ENCODE measurements at places on chromosomes 4 and X.

- no peak for DNase-seq
These were observed 94.5 kb upstream of the GC start for GRCh38 chr4:71878376-71878775.

DNA sequence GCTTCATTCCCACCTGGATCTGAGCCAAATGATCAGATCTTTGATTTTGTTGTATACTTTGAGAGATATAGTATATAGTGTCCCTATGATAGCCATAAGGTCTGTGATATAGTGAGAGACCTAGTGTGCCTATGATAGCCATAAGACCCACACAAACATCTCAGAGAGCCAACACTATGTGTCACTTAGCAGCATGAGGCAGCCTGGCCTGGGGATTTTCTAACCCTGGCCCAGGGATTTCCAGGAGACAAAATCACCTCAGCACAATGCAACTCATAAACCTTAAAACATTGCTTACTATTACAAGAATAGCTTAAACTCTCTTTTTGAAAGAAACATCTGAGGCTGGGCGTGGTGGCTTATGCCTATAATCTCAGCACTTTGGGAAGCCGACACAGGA, 23.2 kb upstream of the COL25A1 start:
- DNase-seq = no peak

DNA sequence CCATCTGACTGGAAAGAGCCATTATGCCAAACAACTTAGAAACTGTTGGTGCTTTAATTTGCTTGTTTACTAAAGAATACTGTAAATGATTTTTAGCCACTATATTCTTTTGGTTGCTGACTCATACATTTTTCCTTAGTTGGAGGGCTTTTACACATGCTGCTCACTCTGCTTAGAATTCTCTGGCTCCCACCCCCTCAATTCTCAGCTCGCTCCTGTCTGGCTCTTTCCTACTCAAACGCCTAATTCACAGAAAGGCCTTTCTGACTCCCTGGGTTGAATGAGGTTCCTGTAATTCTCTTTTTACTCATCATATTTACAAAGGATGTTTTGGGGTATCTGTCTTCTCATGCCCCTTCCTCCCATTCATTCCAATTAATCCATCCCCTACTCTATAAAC, 26.1 kb upstream of the PARM1 start:
- DNase-seq = no peak

- DNase-seq = no peak
These were observed 205.7 kb downstream of the AR start for GRCh38 chrX:67749536-67749935.

DNA sequence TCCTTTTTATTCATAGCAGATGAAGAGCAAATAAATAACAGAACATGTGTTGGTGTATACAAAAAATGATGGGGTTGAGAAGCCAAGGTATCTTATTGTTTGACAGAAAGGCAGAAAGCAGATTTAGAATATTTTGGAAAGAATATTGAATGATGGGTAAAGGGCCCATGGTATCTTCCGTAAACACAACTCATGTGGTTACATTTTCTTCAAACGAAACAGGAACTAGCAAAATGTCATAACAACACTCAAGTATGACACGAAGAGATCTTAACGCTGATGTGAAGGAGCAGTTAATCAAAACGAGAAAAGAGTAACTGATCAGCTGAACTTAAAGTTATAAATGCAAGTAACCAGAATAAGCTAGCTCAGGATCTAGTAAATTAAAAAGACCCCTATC, 195.7 kb upstream of the GK2 start:
- DNase-seq = peak; percentile 72

DNA sequence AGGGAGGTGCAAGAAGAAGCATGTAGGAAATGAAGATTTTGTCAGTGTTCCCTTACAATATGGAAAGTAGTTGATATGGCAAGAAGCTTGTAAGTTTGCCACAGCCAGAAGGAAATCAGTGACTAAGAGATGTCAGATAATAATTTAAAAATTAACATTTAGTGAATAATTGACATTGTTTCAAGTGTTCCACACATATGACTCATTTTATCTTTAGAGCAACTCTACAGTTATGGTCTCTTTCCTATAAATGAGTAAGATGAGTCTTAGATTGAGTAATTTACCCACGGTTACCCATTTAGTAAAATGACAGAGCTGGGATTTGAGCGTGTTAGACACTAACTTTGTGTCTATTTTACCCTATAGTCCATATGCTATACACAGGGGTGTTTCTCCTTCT, 300.3 kb upstream of the IRS4 start:
- DNase-seq = no peak

GRCh38 chrX:9867226-9867625, 81.0 kb downstream of the SHROOM2 start:
- peak; percentile 45 for DNase-seq

DNA sequence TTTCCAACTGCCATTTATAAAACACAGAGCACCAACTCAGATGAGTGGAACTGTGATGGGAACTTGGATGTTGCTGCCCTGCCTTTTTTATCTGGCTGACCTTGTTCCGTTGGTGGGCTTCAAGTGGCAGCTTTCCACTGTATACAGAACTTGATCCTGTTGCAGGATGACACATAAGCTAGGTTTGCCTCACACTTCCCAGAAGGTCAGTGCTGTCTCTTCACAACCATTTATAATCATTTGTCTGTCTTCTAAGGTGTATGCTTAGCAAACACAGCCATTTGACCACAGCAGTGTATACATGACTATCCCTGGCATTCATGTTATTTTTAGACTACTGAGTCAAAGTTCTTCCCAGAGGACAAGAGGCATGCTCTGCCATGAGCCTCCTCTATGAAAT, 20.3 kb downstream of the DGKK start:
- no peak for DNase-seq

DNA sequence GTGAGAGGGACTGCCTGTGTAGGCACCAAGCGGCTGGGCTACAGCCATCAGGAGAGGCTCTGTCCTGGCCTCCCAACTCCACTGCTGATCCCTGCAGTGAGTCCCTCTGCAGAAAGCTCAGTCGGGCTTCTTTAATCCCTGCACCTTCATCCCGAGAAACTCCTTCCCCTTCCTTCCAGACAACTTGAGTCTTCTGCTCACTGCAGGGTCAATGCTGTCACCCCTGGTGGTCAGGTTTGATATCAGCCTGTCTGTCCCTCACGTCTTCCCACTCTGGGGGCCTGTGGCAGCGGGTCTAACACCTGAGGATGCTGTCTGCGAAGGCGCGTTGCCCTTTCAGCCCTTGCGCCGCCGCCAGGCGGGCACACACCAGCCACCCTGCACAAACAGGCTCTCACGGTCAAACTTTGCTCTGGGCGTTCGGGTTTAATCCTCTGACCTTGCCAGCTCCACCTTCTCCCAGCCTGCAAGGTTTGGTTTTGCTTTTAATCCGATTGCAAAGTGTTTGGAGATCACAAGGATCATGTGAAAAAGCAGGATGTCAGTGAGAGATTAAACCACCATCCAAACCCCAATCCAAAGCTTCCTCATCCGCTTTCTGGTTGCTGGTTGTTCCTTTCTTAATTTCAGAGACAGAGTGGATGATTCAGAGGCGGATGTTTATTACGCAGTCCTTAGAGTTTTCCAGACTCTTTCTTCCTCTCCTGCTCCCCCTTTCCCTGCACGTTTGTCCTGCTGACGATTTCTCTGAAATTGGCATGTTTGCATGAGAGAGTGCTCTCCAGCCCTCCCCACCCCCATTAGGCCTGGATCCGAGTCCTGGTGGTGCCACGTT, 74.8 kb upstream of the SLC34A2 start:
- DNase-seq = no peak

- DNase-seq = no peak
These were observed 142.4 kb downstream of the TSPAN5 start for GRCh38 chr4:98516042-98516440.

DNA sequence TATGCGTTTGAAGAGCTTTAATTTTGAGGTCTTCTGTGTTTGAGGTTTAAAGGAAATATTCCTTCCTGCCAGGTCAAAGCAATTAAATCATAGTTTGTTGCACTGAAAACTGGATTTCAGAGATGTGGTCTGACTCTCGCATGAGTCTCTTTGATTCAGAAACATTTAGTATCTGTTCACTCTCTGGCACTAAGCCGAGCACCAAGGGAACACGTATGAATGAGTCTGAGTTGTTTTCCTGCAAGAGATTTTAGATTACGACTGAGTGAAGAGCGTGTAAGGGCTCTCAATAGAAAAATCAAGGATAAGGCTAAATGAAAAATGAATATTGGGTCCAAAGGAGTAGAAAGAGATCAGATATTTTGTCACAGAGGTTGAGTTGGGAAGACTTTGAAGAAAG, 875.4 kb upstream of the PRKX start:
- DNase-seq = no peak

DNA sequence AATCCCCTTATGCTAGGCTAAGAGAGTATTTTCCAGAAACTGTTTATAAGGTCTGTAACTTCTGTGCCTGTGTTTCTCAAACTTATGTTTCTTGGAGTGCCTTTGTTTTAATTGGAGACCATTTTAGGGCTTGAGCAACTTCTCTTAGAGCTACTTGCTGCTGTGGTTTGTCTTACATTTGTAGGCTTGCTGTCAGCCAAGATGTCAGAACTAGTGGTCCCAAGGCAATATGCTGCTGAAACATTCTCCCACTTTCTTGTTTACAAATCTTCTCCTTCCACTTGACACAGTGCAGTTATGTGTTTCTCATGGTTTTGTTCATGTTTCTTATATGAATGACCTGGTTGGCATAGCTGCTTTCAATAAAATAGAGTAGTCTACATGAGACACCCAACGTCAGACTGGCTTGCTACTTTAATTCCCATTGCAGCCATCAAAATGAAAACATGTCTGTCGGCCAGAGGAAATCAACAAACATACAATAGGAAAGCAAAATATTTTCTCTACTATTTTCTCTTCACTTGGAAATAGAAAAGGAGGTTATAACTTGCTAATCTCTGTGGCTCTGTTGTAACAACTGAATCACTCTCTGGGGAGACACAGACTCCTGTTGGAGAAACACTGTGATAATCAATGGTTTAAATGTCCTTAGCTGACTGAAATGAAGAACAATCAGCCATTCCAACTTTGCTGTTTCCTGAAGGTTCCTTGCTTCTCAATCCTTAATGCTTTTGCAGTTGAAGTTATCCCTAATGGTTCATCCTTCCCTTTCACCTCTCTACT, 426.4 kb downstream of the PDGFC start:
- DNase-seq = peak; percentile 26

DNA sequence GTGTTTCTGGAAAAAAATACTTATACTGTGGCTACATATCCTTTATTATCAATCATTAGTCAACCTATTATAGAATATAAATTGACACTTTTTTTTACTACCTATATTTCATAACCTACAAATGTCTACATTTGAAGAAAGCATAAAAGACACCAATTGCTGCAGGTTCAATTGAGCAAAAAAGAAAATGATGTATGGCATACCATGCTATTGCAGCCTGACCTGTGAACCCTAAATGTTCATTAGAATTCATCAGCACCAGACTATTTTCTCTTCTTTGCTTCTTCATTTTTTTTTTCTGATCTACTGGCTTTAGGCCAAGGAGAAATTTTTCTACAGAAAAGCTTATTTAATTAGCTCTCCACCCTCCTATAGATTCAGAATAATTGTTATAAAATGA, 1628.2 kb upstream of the IGFBP7 start:
- no peak for DNase-seq

- no peak for DNase-seq
These were observed 244.5 kb upstream of the PITX2 start for GRCh38 chr4:110867251-110867960.

GRCh38 chr4:85399270-85399669, 75.7 kb upstream of the ARHGAP24 start:
- no peak for DNase-seq

DNA sequence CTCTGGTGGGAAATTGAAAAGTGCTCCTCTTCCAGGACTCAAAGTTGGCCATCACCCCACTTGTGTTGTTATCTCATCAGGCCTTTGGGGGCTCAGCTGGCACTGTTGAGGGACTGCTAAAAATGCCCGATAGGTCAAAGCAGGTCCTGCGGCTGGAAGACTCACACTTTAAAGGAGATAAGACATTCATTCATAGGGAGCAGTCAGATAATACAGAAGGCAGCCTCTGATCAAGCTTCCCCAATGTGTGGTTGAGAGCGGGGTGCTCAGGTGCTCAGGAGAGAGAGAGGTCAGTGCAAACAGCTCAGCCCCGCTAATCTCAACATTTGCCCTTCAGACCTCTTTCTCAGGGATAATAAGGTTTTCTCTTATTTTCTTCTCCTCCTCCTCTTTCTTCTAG, 70.3 kb downstream of the TMEM154 start:
- no peak for DNase-seq

- DNase-seq = no peak
These were observed 13.8 kb upstream of the STK26 start for GRCh38 chrX:132009350-132009749.

DNA sequence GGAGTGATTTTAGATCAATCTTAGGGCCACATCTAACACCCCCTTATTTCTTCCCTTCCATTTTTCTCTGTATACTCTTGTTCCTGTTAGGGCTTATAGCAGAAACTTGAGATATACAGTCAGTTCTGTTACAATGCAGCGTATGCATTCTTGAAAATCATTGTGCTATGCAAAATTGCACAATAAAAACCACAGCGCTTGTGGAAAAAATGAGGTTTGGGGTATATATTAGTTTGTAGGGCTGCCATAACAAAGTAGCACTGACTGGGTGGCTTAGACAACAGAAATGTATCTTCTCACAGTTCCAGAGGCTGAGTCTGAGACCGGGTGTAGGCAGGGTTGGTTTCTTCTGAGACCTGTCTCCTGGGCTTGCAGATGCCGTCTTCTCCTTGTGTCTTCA, 59.0 kb downstream of the WWC2 start:
- DNase-seq = peak; percentile 17

- DNase-seq = no peak
These were observed 498.4 kb downstream of the MID1IP1 start for GRCh38 chrX:39299615-39300014.

- DNase-seq = peak; percentile 74
These were observed at the start of gene TSPAN7 for GRCh38 chrX:38561126-38561868. TSPAN7 (plus strand) TSS chrX:38561542; CDS start chrX:38561547, 5 bp downstream.

GRCh38 chr4:141913928-141914327, 277.5 kb downstream of the IL15 start:
- DNase-seq = no peak

DNA sequence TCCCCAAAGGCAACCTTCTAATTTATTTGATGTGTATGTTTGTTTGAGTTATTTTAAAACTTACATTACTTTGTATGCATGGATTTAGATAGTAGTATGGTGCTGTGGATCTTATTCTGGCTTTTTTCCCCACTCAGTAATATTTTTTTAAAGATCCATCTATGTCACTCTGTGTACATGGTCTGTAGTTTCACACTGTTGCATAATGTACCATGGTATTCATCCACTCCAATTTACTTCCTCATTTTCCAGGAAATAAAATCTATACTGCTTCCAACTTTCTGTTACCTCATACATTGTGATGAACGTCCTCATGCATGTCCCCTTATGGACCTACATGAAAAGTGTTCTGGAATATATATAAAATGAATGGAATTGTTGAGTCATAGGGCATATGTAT, 17.6 kb downstream of the ARMCX2 start:
- DNase-seq = peak; percentile 49

DNA sequence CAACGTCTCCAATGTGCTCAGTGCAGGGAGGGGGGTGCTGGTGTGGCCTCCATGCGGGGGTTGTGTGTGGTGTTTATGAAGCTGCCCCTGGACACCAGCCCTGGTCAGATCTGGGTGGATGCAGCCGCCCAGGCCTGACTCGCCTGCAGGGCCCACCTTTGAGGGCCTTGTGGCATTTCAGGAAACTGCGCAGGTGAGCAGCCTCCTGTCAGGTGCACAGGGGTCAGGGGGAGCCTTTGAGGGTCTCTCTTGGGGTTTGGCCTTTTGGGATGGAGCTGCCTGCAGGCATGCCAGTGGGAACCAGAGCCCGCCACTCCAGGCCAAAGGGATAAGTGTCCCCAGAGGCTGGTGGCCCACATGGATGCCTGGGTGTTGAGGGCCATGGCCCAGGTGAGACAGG, 45.4 kb downstream of the ADRA2C start:
- DNase-seq = no peak
